HS-27A (cell line): ENCODE measurements at places on chromosomes 7 and 10.

- no peak for DNase-seq
Observed at GRCh38 chr10:119480667-119481066, 61.9 kb downstream of the RGS10 start.

GRCh38 chr7:133642907-133643306, 390.0 kb downstream of the EXOC4 start:
- no peak for DNase-seq

DNA sequence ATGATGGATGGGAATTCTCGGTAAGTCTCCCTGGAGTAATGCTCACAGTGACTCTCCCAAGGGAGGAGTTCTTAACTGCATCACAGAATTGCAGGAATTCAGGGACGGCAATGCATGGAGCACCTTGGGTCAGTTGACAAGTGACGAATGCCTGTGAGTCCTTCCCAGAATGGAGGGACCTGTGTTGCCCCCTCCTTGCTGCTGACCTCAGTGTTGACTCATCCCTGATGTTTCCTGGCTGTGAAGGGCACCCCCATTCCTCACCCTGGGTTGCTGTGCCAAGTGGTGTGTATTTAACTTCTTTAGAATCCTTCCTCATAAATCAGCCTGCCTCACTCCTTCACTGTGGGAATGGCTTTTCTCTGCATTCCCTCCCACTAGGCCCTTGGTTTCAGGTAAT, 98.9 kb downstream of the LRMDA start:
- DNase-seq, result peak; percentile 52

GRCh38 chr10:31757386-31757791, 171.2 kb downstream of the ARHGAP12 start:
- DNase-seq, result no peak

- DNase-seq, result no peak
Observed at GRCh38 chr7:132790104-132790503, 213.8 kb upstream of the PLXNA4 start.

DNA sequence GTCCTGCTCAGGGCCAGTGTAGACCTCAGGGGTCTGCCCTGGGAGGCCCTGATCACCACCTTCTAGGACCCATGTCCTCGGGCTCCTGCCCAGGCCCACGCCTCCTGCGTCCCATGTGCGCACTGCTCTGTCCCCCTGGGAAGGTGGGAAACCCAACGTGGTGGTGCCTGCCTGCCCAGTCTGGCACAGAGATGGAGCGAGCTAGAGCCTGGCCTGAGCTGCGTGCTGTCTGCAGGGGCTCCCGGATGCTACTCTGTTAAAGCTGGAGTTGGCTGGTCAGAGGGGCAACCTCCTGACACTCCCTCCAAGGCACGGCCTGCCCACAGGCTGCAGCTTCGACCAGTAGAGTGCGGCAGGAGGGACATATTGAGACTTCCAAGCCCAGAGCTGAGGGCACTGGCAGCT, 171.7 kb downstream of the DNAJB6 start:
- no peak for DNase-seq

DNA sequence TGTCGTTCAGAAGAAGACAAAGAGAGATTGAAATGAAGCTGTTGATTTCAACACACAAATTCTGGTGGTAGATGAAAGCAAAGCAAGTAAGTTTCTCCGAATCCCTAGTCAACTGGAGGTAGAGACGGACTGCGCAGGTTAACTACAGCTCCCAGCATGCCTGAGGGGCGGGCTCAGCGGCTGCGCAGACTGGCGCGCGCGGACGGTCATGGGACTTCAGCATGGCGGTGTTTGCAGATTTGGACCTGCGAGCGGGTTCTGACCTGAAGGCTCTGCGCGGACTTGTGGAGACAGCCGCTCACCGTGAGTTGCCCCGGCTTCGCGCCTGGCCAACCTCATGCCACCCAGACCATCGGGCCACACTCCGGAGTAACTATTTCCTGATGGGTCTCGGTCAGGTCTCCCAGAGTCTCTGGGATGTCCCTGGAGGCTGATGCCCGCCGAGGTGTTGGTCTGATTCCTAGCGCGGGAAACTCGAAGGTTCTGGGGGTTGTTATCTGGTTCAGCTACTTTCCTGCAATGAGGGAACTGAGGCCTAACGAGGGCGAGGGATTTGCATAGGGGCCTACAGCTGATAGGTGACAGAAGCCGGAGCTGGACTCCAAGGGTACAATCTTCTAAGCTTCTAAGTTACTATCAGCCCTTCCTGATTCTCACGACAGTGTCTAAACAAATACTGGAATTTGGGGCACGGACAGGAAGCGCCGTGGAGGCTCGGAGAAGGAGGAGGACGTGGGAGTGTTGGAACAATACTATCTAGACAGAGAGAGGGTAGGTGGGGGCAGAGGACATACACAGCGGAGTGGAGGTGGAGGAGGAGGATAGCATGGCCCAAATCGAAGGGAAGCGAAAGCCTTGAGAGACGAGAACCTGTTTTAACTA, at the start of gene RPP30:
Gene RPP30 (plus strand): TSS at position 209 of the 882 bp plus-strand sequence. CDS start 13 bp downstream, at position 222.
- peak; percentile 35 for DNase-seq

- DNase-seq, result no peak
Observed at GRCh38 chr7:92836489-92836999, at the start of gene CDK6. CDK6 (minus strand) TSS chr7:92836573; CDS start chr7:92833323, 3,250 bp downstream.

DNA sequence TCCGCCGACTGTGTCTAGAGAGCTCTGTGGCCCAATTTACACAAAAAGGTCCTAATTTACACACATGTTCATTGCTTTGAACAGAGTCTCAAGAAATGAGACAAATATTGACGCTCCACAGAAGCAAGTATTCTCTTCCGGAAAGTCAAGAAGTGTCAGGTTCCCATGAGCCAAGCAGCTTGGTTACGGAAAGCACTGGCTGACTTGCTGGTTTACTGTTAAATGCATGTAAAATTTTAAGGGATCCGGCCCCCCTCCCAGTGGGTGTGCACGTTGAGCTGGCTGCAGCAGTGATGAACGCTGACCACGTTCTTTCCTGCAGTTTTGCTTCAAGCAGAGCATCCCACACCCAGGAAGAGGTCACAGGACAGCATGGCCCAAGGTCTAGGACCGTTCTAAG, 76.8 kb downstream of the DIP2C start:
- no peak for DNase-seq

DNA sequence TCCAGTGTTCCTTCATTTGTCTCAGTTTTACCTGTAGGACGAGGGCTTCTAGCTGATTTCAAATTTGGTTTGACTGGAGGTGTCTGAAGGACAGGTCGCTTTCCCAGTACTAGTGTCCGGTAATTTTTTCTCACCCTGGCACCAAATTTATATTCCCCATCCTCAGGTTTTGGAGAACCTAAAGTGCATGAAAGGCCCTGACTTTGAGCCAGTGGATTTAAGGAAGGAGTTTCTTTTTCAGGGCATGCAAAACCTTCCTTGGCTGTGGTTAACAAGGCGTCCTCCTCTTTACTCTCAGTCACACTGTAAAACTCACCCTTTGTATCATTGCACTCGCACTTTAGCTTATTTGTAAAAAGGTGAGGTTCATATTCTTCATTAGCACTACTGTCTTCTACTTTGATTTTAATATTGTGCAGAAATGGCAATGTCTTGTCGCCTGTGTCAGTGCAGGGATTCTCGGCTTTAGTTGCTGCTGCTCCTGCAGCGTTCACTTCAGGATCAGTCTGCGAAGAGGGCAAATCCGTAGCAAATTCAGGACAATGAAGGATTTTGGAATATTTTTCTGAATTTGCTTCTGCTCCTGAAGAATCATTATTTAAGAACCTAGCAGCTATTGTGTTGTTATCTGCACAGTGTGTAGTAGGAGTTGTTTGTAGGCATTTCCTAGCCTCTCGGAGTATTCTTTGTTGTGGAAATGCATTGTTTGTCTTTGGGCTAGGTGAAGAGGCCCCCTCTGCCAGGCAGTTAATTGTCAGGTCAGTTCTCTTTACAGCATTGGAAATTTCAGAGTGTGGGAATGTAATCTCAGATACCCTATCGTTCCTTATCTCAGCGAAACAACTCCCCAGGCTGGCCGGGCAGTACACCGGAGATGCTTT, 9.9 kb downstream of the SKIDA1 start:
- DNase-seq, result no peak

- DNase-seq, result no peak
Observed at GRCh38 chr7:101269664-101270063, 24.8 kb upstream of the FIS1 start.

- no peak for DNase-seq
Observed at GRCh38 chr7:30224511-30225062, 59.8 kb upstream of the ZNRF2 start.

DNA sequence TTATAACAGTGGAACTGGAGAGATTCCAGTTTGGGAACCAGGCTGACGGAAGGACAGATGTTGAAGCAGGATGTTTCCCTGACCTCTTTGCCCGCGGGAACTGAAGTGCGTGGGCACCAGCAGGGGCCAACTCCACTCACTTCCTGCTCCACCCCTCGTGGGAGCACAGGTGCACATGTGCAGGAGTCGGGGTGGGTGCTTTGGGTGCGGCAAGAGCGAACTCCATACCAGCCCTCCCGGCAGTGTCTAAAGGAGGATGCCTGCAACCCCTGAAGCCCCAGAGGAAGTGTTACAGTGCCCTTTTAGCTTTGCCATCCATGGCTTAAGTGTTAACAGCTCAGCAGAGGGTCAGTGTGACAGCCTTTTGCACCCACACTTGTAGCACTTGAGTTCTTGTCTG, 27.4 kb upstream of the UBE3C start:
- DNase-seq, result no peak

DNA sequence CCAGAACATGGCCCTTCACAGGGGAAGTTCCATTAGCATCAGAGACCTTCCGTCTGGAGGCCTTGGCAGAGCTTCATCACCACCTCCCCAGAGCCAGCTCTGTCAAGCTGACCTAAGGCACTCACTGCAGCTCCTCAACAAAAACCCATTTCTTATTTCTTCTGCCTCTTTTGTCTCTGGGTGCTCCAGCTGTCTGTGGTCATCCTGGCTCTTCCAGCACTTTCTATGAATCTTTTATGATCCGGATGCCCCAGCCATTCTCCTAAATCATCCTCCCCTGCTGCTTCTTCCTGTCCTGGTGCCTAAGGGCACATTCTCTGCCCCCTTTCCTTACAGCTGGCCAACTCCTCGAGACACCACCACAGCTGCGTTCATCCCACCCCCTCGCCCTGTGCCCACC, 171.7 kb upstream of the INSYN2A start:
- DNase-seq, result no peak

DNA sequence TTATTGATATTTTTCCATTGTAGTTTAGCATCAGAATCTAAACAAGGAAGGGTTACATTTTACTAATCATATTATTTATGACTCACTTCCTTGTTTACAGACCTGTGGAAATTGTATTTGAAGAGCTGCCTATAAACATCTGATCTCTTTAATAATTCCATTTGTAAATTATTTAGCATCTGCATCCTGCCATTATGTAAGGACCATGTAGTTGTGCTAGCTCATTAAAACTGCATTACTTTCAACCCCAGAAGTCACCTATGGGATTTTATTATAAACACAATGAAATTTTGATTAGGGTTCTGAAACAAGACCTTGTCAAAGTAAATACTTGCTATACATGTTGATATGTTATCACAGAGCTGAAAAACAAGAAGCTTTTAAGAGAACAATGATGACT, 146.8 kb upstream of the SLC26A5 start:
- no peak for DNase-seq

- no peak for DNase-seq
Observed at GRCh38 chr7:78912781-78913180, 540.7 kb downstream of the MAGI2 start.

DNA sequence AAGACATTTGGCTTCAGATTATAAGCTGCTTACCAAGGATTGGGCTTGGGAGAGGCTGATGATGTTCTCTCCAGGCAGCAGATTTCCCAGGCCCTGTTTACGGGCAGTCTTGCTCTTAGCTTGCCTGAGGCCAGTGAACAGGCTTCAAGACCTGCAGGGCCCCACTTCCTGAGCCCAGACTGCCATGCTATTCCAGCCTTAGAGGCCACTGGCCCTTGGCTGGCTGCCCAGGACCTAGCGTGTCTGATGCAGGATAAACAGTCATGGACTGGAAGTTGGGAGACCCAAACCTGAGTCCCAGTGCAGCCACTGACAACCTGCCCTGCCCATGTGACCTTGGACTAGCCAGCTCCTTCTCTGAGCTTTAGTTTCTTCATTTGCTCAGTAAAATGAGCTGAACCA, 2.9 kb downstream of the PRXL2A start:
- DNase-seq, result no peak

GRCh38 chr7:128665057-128665456, 7.0 kb upstream of the GARIN1A start:
- no peak for DNase-seq

DNA sequence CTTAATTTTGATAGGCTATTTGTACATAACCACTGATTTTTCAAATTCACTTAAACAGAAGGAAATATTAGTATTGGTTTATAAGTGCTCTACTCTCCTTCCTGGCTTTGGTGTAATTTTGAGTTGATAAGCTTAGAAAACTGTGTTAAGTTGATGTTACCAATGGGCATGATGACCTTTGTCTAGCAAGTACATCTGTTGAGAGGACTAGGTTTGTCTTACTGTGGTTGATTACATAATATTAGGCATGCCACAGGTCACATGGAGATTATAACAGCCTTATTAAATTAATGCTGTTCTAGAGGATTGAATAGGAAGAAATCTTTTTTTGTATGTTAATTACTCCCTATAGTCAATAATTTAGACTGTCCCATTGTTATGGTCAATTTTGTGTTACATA, 27.0 kb downstream of the CYP2C18 start:
- no peak for DNase-seq

- DNase-seq, result no peak
Observed at GRCh38 chr7:81393018-81393417, 376.8 kb downstream of the HGF start.

- no peak for DNase-seq
Observed at GRCh38 chr7:9200626-9201025, 767.2 kb downstream of the NXPH1 start.

GRCh38 chr10:121886997-121887622, 40.7 kb downstream of the ATE1 start:
- DNase-seq, result peak; percentile 7

DNA sequence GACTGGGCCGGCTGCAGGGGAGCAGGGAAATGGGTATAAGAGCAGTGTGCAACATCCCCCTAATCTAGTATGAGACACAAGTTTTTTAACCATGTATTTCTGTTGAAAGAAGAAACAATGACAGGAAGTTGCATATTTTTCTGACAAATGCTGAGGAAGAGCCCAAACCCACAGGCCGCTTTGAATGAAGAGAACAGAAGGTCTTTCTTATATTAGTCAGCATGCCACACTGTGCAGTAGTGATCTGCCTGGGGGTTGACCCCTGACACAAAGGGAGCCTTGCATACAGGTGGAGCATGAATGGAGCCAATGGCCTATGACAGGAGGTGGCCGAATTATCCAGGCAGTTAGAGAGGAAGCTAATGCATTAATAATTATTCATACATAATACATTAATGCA, 518.3 kb downstream of the PLXDC2 start:
- no peak for DNase-seq

- no peak for DNase-seq
Observed at GRCh38 chr10:91742229-91742628, 56.0 kb upstream of the TNKS2 start.
